Smooth muscle cell of the brain vasculature (primary cell): ENCODE measurements at places on chromosomes 13 and 19.

GRCh38 chr19:51572908-51573307, 1.8 kb downstream of the ZNF175 start:
- DNase-seq, result no peak

GRCh38 chr13:101875091-101875490, 422.6 kb downstream of the ITGBL1 start:
- no peak for DNase-seq

- DNase-seq, result no peak
Measured at GRCh38 chr19:5046339-5047039, 77.6 kb downstream of the KDM4B start.

DNA sequence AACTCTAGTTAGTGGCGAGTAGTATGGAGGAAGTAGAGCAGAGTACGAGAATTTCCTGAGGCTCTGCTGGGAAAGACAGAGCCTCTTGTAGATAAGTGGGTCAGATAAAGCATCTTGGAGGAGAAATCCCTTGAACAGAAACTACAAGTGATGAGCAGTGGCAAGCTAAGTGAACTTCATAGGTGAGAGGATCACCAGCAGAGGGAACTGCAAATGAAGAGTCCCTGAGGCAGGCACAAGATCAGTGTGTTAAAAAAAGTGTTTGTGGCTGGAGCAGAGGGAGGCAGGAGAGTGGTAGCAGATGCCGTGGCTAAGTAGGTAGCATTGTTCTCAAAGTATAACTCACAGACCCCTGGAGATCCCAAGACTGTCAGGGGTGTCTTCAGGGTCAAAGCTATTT, 437.6 kb downstream of the HS6ST3 start:
- DNase-seq, result no peak

DNA sequence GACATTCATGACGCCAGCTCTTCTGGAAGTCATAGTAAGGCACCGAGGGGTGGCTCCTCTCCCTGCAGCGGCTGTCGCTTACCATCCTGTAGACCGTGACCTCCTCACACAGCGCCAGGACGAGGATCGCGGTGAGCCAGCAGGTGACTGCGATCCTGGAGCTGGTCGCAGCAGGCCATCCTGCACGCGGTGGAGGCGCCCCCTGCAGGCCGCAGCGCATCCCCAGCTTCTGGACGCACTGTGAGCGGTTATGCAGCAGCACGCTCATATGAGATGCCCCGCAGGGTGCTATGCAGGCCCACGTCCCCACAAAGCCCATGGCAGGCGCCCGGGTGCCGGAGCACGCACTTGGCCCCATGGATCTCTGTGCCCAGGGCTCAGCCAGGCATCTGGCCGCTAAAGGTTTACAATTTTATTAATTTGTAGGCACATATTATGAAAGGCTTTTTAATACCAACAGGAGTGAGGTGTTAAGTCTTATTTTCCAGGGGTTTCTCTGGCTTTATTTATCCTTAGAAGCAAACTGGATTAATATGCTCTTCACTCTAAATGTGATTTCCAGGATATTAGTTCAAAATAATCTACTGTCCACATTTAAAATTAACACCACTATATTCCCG, 35.6 kb upstream of the PSPC1 start:
- no peak for DNase-seq

DNA sequence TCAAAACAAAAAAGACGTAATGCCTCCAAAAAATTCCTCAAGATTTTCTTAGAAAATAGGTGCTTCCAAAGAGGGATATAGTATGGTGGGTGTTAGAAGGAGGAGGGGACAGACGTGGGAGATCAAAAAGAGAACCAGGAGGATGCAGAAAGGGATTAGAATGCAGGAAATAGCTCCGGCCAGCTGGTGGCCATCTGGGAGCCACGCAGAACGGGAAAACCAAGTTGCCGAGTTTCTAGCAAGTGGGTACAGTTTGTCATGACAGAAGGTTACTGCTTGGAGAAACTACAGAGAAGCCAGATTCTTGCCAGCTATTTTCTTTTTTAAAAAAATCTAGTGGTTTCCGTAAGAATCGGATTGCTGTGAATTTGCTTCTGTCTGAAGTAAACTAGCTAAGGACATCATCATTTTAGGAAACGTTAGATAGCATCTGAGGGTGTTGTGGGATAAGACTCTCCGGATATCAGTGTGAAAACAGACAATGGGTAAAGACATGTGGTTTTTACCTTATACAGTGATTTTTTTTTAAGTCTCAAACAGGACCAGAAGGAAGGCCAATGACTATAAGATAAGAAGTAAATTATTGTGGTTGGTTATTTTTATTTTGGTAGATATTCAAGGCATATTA, 104.9 kb downstream of the HSPH1 start:
- DNase-seq, result no peak

GRCh38 chr13:24232037-24232436, 71.5 kb downstream of the SPATA13 start:
- no peak for DNase-seq

DNA sequence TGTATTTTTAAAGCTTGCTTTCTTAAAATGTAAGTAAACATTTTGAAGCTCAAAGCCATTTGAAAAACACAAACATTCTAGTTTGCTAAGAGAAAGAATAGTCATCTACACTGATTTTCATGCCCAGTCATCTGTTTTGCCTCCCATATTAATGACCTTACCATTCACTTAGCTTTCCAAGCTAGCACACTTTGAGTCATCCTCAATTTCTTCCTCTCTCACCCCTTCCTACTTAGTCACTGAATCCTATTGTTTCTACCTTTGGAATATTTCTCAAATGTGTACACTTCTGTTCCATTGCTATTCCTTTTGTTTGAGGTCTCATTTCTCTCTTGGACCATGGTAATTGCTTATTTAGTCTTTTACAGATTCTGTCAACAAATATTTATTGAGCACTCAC, 7.3 kb upstream of the HS6ST3 start:
- DNase-seq, result no peak

GRCh38 chr19:38877781-38878574, at the start of gene RINL:
TSS of gene RINL (minus strand) at chr19:38878275. CDS start at chr19:38876742, 1,533 bp downstream.
- DNase-seq, result no peak

DNA sequence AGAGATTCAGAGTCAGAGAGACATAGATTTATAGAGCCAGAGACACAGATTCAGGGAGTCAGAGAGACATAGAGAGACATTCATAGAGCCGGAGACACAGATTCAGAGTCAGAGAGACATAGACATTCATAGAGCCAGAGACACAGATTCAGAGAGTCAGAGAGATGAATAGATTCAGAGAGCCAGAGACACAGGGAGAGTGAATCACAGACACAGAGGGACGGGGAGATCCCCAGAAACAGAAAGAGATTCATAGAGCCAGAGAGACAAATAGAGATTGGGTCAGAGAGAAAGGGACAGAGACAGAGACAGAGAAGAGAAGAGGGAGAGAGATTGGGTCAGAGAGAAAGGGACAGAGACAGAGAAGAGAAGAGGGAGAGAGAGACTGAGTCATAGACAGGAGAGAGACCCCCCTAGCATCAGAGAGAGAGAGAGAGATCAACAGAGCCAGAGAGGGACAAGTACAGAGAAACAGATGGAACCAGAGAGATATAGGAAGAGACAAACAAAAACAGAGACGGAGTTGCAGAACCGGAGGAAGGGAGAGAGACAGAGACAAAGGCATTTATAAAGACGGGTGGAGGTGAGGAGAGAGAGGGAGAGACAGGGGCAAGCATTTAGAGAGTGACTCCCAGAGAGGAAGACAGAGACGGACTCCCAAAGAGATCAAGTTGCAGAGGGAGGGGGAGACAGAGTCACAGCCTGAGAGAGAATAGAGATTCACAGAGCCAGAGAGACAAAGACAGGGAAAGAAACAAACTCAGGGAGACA, 1.1 kb upstream of the PRKCG start:
- no peak for DNase-seq

- DNase-seq, result no peak
Measured at GRCh38 chr13:68439817-68440216, 1209.7 kb upstream of the PCDH9 start.

- DNase-seq, result no peak
Measured at GRCh38 chr19:58053480-58054156, 5.5 kb upstream of the ZNF135 start.

GRCh38 chr19:441213-441836, 19.5 kb downstream of the SHC2 start:
- no peak for DNase-seq

DNA sequence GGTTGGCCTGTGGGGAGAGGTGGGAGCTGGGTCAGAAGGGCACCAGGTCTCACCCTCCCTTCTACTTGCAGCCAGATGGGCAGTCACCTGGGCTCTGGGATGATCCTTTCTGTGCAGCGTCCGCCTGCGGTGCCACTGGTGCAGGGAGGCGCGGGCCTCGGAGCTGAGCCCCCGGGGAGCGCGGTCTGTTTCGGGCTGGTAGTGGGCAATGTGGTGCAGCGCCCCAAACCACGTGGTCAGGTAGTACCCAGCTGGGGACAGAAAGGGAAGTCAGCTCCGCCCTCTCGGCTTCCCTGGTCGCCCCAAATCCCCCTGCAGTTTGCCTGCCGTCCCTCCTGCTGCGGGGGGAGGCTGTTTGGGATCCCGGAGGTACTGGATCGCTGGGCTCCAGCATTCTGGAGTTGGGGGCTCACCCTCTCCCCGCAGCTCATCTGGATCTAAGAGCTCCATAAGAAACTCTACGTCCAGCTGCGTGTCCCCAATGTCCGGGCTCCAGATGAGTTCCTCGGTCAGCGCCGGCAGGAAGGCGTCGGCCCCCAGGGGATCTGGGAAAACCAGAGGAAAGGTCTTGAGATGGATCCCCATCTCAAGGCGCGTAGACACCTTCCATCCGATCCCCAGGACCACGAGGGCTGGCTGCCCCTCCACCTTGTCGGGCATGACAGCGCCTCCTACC, 8.8 kb downstream of the RINL start:
- DNase-seq, result no peak

GRCh38 chr13:65725006-65725405, 1505.1 kb downstream of the PCDH9 start:
- DNase-seq, result no peak

DNA sequence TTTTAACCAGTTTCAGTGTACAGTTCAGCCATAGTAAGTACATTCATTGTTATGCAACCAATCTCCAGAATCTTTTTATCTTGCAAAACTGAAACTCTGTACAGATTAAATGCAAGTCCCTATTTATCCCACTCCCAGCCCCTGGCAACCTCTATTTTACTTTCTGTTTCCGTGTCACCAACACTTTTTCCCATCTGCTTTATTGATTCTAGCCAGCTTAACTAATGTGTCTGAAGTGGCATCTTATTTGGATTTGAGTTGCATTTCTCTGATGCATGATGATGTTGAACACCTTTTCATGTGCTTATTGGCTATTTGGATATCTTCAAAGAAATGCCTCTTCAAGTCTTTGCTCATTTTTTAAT, 18.9 kb downstream of the SPATA13 start:
- DNase-seq, result no peak

- DNase-seq, result no peak
Measured at GRCh38 chr19:1495799-1496713, 5.1 kb downstream of the REEP6 start.

DNA sequence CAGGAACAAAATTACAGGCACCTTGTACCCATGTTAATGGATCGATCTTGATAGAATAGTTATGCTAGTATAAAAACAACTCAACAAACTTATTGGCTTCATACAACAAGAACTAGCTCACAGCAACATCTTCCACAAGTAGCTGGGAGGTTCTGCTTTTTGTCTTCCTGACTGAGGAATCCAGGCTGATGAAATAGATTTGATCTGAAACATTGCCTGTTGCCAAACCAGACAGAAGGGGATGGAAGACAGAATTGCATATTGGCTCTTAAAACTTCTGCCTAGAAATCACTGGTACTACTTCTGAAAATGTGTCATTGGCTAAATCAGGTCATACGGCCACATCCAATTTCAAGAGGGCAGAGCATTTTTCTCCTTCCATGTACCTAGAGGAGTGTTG, 267.3 kb downstream of the RFC3 start:
- no peak for DNase-seq

GRCh38 chr19:48630296-48631063, 6.7 kb downstream of the DBP start:
- DNase-seq, result no peak

GRCh38 chr13:46797501-46798237, 708 bp upstream of the ESD start:
- DNase-seq, result peak; percentile 7

DNA sequence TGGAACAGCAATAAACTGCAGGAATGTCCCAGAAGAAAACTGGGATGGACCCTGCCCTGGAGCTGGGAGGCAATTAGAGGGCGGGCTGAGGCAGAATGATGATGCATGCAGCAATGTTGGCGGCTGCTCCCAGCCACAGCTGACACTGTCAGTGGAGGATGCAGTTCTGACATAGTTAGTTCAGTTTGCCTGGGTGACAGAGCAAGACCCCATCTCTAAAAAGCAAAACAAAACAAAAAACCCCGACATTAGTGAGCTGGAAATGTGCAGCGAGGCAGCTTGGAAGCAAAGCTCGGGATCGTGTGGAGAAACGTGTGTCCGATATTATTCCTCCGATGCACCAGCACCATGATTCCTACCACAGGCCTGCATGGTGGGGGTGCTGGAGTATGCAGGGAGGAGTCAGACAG, 110.1 kb upstream of the UQCRFS1 start:
- no peak for DNase-seq

DNA sequence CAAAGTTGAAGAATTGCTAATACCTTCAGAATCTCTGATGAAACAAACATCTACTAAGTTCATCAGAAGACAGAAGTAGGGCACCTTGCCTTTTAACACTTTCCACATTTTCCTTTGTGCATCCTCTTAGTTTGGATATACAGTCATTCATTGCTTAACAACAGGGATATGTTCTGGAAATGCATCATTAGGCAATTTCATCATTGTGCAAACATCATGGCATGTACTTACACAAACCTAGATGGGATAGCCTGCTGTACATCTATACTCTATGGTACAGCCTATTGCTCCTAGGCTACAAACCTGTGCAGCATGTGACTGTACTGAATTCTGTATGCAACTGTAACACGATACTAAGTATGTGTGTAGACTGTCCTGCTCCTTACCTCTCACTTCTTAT, 169.8 kb downstream of the SUCLA2 start:
- no peak for DNase-seq

GRCh38 chr19:12095111-12095790, 30.7 kb downstream of the ZNF844 start:
- DNase-seq, result no peak

DNA sequence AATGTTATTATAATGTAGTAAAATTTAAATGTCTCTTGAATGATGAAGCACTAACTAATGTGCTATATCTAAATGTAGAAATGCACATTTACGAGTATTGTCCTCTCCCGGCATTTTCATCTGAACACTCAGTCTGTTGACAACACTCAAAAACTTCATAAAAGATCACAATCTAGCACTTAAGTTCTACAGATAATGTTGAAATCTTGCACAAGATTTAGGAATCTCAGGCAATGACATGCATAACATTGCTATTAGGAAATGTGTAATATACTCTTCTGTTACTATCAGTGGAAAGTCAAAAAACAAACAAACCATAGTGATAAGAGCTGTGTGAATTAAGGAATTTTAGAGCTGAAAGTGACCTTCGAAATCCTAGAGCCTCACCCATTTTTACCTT, 37.5 kb upstream of the XPO4 start:
- no peak for DNase-seq

GRCh38 chr19:1286487-1287353, 1.0 kb downstream of the EFNA2 start:
- no peak for DNase-seq

- no peak for DNase-seq
Measured at GRCh38 chr13:93959796-93960533, 519.5 kb downstream of the DCT start.

GRCh38 chr13:78383071-78383484, 220.3 kb downstream of the POU4F1 start:
- DNase-seq, result no peak

GRCh38 chr19:43470288-43470687, 4.9 kb upstream of the LYPD3 start:
- no peak for DNase-seq
